Mesothelial cell of epicardium (in vitro differentiated cells): ENCODE measurements at places on chromosomes 3 and 15.

DNA sequence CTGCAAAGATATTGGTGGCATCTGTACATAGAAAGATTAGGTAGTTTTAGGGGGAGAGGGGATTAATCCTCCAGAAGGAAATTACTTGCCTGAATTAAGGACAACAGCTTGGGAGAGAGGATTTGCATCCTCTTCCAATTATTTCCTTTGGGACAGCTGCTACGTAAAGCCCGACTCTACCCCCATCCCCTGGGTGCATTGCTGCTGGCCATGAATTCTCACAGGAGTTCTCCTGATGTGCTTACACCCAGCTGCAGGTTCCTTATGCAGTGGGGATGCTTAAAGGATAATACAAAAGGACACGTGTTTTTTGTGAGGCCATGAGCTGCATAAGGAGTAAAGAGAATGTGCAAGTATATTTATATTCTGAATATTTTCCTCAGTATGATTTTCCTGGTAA is 132.3 kb downstream of the VPS8 start:
- DNase-seq = no peak
- no peaks in the 10 kb centered on the region for H3K27me3 ChIP-seq
- H3K27ac ChIP-seq = no peak overlapping the region
- H3K4me3 ChIP-seq = no peak overlapping the region
- peaks cover 20% of the 10 kb centered on the region for H3K4me1 ChIP-seq
- H3K36me3 ChIP-seq = peaks cover 14% of the 10 kb centered on the region

DNA sequence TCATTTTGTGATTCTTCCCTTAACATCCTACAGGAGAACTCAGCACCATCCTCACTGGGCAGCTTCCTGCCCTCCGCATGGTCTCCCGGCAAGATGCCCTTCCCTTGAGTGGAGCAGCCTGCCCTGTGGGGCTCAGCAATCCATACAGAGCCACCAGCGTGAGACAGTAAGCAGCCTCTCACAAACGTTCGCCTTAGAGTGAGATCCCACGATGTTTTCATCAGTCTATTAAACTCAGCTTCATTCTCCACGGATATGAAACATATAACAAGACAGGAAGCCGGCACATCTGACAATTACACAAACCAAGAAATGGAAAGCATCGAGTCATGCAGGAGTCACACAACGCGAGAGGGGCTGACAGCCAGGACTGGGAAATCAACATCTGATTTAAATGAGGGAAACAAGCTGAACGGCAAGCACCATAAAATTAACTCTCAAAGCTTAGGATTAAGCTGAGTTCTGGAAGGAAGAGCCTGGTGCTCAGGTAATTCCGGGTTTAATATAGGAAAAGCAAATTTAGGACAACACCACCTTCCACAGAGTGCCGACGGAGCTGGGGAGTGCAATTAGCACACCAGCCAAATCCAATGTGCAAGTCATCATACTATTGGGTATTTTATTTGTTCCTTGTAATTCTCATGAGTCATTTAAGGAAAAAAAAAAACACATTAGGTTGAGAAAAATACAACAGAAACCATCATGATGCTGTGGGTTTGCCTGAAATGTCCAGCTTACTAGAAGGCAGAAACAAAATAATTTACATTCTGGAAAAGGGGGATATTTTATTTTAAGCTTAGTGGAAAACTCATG is 272.0 kb downstream of the OCA2 start:
- H3K27me3 ChIP-seq = peaks cover 3% of the 10 kb centered on the region
- no peaks in the 10 kb centered on the region for H3K4me1 ChIP-seq
- no peak for DNase-seq
- no peak overlapping the region for H3K27ac ChIP-seq
- no peaks in the 10 kb centered on the region for H3K36me3 ChIP-seq
- no peak overlapping the region for H3K4me3 ChIP-seq

DNA sequence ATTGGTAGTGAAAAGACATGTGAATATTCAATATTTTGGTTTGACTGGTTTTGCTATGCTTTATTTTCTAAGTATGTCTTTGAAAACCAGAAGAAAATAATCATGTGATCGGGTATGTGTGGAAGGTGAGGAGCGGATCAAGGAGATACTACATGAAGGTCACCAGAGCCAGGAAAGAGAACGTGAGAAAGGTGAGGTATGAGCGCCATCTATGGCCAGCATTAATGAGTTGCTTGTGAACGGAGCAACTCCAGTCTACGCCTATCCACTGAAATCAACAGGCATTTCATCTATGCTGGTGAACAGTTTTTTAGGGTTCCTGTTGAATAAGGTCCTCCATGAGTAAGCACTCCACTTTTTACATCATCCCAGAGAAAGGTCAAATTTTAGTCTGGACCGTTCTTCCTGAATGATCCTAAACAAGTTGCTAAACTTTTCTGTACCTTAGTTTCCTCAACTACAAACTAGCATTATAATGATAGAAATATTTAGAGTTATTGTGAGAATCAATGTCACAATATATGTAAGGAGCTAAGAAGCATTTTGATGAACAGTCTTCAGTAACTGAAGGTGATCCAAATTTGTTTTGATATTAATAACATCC is 1435.2 kb upstream of the CADM2 start:
- no peak overlapping the region for H3K27ac ChIP-seq
- peaks cover 2% of the 10 kb centered on the region for H3K4me1 ChIP-seq
- no peaks in the 10 kb centered on the region for H3K27me3 ChIP-seq
- no peak overlapping the region for H3K4me3 ChIP-seq
- no peak for DNase-seq

DNA sequence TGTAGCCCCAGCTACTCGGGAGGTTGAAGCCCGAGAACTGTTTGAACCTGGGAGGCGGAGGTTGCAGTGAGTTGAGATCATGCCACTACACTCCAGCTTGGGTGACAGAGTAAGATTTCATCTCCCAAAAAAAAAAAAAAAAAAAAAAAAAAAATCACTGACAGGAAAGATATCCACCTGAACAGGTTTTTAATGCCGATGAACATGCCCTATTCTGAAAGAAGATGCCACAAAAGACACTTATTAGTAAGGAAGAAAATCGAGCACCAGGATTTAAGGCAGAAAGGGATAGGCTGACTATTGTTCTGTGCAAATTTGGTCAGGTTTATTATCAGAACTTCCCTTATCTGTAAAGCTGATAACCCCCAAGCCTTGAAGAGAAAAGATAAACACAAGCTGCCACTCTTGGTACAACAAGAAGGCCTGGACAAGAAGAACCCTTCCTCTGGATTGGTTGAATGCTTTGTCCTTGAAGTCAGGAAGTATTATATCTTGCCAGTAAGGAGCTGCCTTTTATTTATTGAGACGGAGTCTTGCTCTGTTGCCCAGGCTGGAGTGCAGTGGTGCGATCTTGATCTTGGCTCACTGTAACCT is 2.7 kb upstream of the PARP16 start:
- no peak overlapping the region for H3K4me3 ChIP-seq
- no peak for DNase-seq
- peaks cover 22% of the 10 kb centered on the region for H3K4me1 ChIP-seq

GRCh38 chr3:97917813-97918536 is 54.3 kb downstream of the RIOX2 start:
- no peak for DNase-seq
- peaks cover 6% of the 10 kb centered on the region for H3K36me3 ChIP-seq
- H3K27me3 ChIP-seq = no peaks in the 10 kb centered on the region

DNA sequence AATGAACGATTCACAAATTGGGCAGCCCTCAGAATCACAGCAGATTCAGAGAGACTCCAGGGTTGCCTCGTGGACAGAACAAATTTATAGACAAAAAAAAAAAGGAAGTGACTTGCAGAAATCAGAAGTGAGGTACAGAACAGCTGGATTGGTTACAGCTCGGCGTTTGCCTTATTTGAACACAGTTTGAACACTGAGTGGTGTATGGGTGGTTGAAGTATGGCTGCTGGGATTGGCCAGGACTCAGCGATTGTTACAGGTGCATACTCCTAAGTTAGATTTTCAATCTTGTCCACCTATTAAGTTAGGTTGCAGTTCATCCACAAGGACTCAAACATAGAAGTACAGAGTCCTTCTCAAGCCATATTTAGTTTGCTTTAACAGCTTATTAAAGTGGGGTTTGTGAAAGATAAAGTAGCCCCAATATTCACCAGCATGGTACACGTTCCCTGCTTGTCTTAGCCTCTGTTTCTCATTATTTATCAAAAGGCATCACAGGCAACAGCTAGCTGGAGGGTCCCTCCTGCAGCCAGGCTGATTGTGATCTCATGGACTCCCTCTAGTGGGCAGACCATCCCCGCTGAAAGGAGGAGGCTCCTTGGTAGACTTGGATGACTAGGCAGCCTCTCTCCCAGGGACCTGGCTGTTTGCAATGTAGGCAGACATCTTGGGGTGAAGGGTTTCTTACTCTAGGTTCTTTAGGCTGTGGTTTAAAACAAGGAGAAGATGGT is 17.6 kb upstream of the ALDH1L1 start:
- H3K4me3 ChIP-seq = no peak overlapping the region
- DNase-seq = no peak
- H3K36me3 ChIP-seq = peaks cover 4% of the 10 kb centered on the region
- H3K4me1 ChIP-seq = peaks cover 11% of the 10 kb centered on the region
- no peak overlapping the region for H3K27ac ChIP-seq
- H3K27me3 ChIP-seq = no peaks in the 10 kb centered on the region

- peaks cover 6% of the 10 kb centered on the region for H3K4me1 ChIP-seq
- no peaks in the 10 kb centered on the region for H3K36me3 ChIP-seq
- peak overlapping the region; percentile 26 for H3K27ac ChIP-seq
- no peaks in the 10 kb centered on the region for H3K27me3 ChIP-seq
- H3K4me3 ChIP-seq = no peak overlapping the region
Measured at GRCh38 chr3:123712077-123712860, 127.4 kb upstream of the HACD2 start.

GRCh38 chr3:149784064-149784704 is 8.2 kb downstream of the ANKUB1 start:
- no peaks in the 10 kb centered on the region for H3K27me3 ChIP-seq
- peak overlapping the region; percentile 74 for H3K27ac ChIP-seq
- no peak for DNase-seq
- peaks cover 4% of the 10 kb centered on the region for H3K36me3 ChIP-seq

GRCh38 chr15:31345606-31346366 is 19.2 kb downstream of the KLF13 start:
- DNase-seq = no peak
- H3K27me3 ChIP-seq = no peaks in the 10 kb centered on the region
- H3K27ac ChIP-seq = no peak overlapping the region
- no peak overlapping the region for H3K4me3 ChIP-seq
- H3K36me3 ChIP-seq = no peaks in the 10 kb centered on the region

- H3K36me3 ChIP-seq = peaks cover 3% of the 10 kb centered on the region
- peaks cover 15% of the 10 kb centered on the region for H3K4me1 ChIP-seq
Measured at GRCh38 chr3:36362216-36362615, 18.1 kb upstream of the STAC start.

- peaks cover 56% of the 10 kb centered on the region for H3K4me1 ChIP-seq
- H3K4me3 ChIP-seq = no peak overlapping the region
- peak overlapping the region; percentile 68 for H3K27ac ChIP-seq
Measured at GRCh38 chr15:98845138-98845884, 162.3 kb downstream of the PGPEP1L start.

DNA sequence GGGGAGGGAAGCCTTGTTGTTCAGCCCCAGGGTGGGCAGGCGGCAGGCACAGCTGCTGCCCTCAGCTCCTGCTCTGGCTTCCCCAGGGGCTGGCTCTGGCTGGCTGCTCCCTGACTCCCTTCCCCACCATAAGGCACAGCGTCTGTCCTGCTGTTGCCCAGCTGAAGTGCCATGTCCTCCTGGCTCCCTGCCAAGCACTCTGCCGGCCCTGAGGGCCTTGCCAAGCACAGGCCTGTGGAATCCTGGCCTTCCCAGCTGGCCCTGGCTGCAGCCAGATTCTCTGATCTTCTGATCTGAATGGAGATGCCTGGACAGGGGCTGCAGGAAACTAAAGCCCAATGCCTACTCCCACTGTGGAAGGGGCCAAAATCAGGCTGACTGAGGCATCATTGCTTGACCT is 1.1 kb downstream of the IQCF6 start:
- no peak for DNase-seq
- no peaks in the 10 kb centered on the region for H3K36me3 ChIP-seq
- no peak overlapping the region for H3K27ac ChIP-seq
- H3K4me3 ChIP-seq = no peak overlapping the region

- peaks cover 14% of the 10 kb centered on the region for H3K4me1 ChIP-seq
- no peaks in the 10 kb centered on the region for H3K27me3 ChIP-seq
- no peaks in the 10 kb centered on the region for H3K36me3 ChIP-seq
- H3K27ac ChIP-seq = no peak overlapping the region
- no peak for DNase-seq
Measured at GRCh38 chr3:13472286-13472685, 7.8 kb upstream of the HDAC11 start.

DNA sequence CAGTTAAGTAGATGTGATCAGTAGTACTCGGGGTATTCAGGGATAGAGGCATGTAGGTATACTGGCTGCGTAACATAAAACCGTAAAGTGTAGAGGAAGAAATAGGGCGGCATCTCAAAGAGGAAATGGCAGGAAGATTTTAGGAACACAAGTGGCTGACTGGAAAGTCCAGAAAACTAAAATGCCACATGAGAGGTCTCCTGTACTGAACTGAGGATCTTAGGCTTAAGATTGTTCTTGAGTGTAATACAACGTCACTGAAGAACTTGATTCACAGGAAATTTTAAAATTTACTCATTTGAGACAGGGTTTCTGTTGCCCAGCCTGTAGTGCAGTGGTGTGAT is 2.3 kb upstream of the LMLN start:
- peaks cover 16% of the 10 kb centered on the region for H3K36me3 ChIP-seq
- no peaks in the 10 kb centered on the region for H3K27me3 ChIP-seq
- H3K27ac ChIP-seq = no peak overlapping the region
- peaks cover 31% of the 10 kb centered on the region for H3K4me1 ChIP-seq

- no peak overlapping the region for H3K27ac ChIP-seq
- no peak overlapping the region for H3K4me3 ChIP-seq
- H3K27me3 ChIP-seq = no peaks in the 10 kb centered on the region
- no peak for DNase-seq
- H3K4me1 ChIP-seq = no peaks in the 10 kb centered on the region
Measured at GRCh38 chr3:165846056-165846455, 8.8 kb upstream of the BCHE start.

- no peak overlapping the region for H3K4me3 ChIP-seq
- H3K27ac ChIP-seq = no peak overlapping the region
- DNase-seq = no peak
- peaks cover 22% of the 10 kb centered on the region for H3K27me3 ChIP-seq
- H3K36me3 ChIP-seq = no peaks in the 10 kb centered on the region
Measured at GRCh38 chr3:43010638-43011037, 31.5 kb downstream of the GASK1A start.

GRCh38 chr3:3664935-3665334 is 134.3 kb upstream of the LRRN1 start:
- no peak overlapping the region for H3K27ac ChIP-seq
- H3K4me1 ChIP-seq = peaks cover 19% of the 10 kb centered on the region
- H3K27me3 ChIP-seq = no peaks in the 10 kb centered on the region
- no peak overlapping the region for H3K4me3 ChIP-seq
- peaks cover 2% of the 10 kb centered on the region for H3K36me3 ChIP-seq

DNA sequence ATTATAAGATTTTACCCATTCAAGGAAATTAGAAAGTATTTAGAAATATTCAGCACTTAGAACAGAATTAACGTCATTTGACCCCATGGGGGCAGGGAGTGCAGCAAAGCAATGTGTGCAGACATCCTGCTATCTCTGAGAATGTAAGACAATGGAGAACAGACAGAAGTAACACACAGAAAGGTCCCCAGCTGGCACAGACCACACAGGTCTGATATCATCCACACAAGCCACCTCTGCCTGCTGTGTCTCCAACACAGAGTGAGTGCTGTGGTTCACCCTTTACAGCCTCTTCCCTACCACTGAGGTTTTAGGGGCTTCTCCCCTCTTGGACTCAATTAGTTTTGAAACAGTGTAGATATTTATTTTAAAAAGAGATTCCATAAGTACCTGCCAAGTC is 16.1 kb downstream of the TXNRD3 start:
- H3K27ac ChIP-seq = no peak overlapping the region
- H3K27me3 ChIP-seq = no peaks in the 10 kb centered on the region
- H3K4me3 ChIP-seq = no peak overlapping the region

GRCh38 chr3:46931631-46932331 is 44.8 kb downstream of the CCDC12 start:
- peak overlapping the region; percentile 68 for H3K27ac ChIP-seq
- H3K27me3 ChIP-seq = no peaks in the 10 kb centered on the region
- no peak overlapping the region for H3K4me3 ChIP-seq
- no peak for DNase-seq
- H3K36me3 ChIP-seq = peaks cover 13% of the 10 kb centered on the region
- H3K4me1 ChIP-seq = peaks cover 47% of the 10 kb centered on the region
